ENCODE measurements at places on chromosomes 13 and 19.
A peak's percentile ranks its signal among the peaks of the same experiment; 100 is the strongest.

DNA sequence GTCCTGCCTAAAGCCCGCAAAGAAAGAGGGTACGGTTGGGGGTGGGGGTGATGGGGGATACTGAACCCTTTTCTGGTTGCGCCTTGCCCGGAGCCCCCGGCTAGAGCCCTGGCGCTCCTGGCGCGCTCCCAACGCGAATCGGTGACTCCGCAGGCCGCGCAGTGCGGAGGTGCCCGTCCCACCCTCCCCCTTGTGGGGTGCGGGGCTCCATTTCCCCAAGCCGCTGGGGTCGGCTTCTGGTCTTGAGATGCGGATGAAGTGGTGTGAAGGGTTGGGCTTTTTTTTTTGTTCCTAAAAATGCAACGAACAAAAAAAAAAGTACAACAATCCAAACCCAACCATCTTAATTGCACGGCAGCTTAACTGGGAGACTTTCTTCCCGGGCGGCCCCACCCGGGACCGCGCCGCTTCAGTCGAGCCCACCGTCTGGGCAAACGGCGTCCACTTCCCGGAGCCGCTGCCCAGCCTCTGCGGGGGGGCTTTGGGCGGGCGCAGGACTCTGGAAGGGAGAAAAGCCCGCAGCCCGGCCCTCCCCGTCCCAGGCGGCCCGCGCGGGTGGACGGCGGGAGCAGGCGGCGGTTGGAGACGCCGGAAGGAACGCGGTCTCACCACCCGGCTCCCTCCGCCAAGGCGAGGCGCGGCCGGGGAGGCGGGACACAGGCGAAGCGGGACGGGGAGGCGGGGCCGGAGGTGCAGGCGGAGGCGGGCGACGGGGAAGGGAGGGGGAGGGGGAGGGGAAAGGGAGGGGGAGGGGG, 504 bp upstream of the TRIM13 start:
- DNase-seq, result peak; percentile 63

- DNase-seq, result no peak
Measured at GRCh38 chr13:39283072-39283471, 244.8 kb downstream of the NHLRC3 start.

- DNase-seq, result no peak
Measured at GRCh38 chr19:13085666-13086065, 17.0 kb downstream of the LYL1 start.

- DNase-seq, result no peak
Measured at GRCh38 chr13:45744979-45745378, 42.9 kb downstream of the CBY2 start.

DNA sequence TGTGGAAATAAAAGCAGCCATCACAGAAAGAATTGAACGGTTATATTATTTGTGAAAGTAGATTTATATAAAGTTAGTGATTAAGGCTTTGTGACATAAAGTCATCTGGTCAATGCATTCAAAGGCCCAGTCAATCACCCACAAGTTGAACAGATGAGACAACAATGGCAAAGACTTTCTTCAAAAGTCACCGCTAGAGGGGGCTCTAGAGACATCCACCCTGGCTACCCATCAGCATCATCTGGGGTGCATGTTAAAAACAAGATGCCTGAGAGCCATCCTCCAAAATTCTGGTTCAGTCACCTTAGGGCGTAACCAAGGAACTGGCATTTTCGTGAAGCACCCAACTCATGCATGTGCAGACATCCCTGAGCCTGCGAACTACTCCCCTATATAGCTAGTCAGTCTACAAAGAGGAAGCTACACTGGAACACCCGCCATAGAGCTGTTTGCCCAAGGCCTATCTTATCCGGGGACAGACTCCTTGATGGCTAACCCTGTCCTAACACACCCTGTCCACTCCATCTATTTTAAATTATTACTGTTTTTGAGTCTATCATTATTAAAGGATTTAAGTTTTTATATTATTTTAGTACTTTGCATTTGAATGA, 970.5 kb downstream of the UQCRFS1 start:
- peak; percentile 27 for DNase-seq

DNA sequence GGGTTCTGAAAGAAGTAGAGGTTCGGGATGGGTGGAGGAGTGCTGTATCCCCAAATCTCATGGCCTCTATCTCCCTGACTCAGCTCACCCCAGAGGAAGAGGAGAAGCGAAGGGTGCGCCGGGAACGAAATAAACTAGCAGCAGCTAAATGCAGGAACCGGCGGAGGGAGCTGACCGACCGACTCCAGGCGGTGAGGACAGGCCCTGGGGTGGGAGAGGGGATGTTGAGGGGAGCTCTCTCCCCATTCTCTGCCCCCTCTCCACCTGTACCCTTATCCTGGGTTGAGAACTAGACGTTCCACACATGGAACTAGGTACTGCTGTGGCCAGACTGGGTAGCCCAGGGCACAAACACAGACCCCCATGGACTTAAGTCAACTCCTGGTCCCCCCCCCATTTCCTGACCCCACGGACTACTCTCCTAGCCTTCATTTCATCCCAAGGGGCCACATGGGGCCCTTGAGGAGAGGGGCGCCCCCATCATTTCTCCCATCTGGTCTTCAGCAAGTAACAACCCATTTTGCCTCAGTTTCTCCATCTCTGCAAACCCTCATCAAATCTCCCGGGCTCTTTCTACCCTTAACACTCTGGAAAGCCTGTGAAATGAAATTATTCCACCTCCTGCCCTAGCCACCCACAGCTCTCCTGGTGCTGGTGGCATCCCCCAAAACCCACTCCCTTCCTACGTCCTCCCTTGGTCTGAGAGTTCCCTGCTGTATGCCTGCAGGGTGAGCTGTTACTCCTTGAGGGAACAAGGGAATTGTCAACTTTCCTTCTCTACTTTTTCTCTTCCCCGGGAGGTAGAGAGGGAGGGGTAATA, 3.5 kb downstream of the FOSB start:
- no peak for DNase-seq

DNA sequence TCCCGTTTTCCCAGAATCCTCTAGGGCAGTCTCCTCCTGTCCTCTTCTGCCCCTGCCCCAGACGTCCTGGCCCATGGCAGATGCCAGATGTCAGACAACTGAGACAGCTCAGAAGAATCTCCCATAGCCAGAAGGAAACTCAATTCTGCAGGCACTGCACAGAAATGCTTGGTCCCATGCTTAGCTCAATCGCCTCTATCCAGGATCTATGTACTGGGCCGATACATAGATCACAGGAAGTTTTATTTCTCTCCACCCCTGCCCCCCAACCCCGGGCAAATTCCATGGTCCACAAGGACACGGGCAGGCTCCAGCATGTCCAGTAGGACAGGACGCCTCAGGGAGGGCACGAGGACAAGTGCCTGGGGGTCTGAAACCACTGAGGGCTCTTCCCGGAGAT, 4.8 kb downstream of the MBD3 start:
- no peak for DNase-seq

DNA sequence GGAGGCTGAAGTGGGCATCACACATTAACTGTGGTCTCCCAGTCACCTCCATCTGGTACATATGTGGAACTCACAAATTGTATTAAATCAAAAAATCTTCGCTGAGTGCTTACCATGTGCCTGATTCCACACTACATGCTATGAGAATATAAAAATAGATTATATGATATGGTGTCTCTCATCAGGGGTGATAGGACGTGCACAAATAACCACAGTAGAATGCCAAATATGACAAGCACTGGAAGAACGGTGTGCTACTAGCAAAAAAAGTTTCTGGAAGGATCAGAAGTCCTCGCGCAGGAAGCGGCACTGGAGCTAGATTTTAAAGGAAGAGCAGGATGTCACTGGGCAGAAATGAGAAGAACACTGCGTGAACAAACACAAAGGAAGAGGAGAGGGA, 62.3 kb downstream of the TBC1D4 start:
- DNase-seq, result no peak

- no peak for DNase-seq
Measured at GRCh38 chr13:49110913-49111170, 109.3 kb upstream of the MLNR start.

DNA sequence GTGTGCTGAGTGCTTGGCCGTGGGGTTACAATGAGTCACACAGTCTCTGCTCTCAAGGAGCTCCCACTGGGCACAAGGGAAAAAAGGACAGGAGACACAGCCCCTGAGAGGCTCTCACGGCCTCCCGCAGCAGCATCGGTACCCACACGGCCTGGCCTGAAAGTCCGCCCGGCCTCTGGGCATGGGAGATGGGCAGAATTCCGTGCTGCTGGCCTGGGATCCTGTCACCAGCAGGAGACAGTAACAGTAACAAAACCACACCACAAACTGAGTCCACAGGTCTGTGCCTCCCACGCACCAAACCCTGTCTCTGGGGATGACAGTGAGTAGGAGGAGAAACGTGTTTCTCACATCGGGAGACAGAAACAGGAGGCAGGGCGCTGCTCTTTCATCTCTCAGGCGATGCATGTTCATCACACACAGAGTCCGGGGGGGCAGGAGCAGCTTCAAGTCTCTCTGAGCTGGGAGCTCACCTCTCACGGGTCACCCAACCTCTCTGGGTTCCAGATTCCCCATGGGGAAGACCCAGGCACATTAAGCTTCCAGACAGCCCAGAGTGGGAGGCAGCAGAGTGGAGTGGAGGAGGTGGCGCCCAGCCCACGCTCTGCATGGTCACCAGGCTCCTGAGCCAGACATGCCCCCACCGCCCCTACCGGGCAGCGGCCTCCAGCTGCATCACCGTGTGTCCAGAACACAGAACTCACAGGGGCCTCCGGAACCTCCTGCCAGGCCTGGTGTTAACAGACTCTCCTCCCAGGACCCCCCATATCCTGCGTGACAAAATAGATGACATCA, 124.7 kb upstream of the VSTM2B start:
- no peak for DNase-seq

- no peak for DNase-seq
Measured at GRCh38 chr19:23283925-23284324, 33.7 kb upstream of the ZNF724 start.

DNA sequence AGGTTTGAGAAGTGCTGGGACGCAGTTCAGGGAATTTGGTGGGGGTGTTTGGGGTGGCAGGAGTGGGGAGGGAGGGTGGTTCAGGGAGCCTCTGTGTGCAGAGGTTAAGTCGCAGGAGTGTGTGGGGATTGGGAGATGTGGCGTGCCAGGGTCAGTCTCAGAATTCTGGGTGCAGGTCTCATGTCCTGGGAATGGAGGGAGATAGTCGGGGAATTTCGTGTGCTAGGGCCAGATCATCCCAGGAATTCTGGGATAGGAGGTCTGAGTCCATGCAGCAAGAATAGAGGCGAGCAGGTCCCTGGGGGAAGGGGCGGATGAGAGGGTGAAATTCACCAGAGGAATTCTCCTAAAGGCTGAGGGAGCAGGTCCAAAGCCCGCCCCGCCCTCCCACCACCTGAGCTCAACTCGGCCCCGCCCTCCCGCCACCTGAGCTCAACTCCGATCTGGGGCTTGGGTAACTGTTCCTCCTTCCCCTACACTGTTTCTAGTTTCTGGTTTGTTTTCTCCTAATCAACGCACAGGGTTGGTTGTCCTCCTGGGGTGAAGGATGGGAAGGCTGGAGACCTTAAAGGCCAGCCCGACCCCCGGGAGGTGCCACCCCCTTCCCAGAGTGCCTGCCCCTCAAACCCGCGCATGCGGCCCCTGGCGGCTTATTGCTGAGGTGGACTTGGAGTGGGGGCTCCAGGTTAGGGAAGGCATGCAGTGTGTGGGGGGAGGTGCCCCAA, 15.2 kb downstream of the KCNC3 start:
- no peak for DNase-seq

DNA sequence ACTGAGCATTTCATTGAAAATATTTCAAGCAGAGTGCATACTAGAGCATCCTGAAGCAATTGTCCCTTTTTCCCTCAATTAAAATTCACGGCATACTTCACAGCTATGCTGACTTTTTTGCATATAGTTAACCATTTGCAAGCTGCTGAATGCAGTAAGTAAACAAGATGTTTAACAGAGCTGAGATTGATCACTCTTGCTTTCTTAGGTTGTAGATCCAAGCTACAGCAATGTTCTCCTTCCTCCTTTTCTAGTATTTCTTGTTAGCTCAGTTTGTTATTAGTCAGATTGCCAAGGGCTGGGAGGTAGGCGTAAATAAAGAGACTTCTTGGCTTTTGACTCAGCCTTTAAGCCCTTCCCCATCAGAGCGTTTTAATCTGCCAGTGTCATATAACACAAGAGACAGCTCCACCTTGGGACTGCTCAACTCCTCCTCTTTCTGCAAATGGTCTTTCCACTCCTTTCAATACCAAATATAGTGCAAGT, at the start of gene SLITRK6:
Gene SLITRK6, minus strand, starts transcription at position 323 of the 486 bp plus-strand sequence. CDS start 2,911 bp downstream, outside the sequence.
- no peak for DNase-seq

DNA sequence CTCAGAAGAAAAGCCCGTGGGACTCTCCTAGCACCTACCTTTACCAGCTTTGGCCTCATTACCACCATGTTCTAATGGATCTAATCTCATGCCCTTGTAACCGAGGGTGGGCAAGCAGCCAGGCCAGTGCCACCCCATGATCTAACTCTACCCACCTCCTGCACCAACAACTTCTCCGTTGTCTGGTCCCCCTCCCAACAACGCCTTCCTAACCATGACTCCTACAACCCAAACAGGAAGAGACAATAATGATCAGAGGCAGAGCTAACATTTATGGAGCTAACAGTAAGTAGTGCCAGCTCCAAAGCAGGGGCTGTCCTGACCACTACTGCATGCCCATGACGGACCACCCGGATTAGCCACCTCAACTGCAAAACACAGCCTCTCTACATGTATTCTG, 3.5 kb downstream of the USP12 start:
- no peak for DNase-seq

DNA sequence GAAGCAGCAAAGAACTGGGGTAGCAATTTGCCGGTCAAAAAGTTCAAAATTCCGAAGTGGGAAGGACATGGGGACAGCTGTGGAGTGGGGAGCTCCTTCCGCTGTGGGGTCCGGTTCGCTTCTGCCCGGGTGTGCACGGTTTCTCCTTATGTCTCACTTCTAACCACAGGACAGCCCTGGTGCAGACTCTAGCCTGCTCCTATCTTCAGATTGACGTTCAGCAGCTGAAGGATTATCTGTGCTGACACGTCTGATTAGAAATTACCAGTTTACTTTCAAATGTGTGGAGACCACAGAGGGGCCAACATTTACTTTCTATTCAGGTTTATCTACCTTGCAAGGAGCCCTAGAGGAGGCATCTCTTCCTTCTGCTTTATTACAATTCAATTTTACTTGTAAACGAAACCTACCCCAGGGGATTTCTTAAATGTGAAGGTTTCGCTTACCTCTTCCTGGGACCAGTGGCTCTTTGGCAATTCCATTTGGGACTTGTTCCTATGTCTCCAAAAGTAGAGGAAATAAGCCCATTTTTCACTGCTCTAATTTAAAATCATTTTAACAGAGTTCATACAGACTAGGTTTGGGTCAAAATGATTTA, 27.3 kb downstream of the LHFPL6 start:
- DNase-seq, result no peak

All from D721Med (cell line).